NCI-H1436 treated with DMSO at 0.1 percent for 48 hours (cell line): ENCODE measurements at places on chromosomes 11 and 22.

DNA sequence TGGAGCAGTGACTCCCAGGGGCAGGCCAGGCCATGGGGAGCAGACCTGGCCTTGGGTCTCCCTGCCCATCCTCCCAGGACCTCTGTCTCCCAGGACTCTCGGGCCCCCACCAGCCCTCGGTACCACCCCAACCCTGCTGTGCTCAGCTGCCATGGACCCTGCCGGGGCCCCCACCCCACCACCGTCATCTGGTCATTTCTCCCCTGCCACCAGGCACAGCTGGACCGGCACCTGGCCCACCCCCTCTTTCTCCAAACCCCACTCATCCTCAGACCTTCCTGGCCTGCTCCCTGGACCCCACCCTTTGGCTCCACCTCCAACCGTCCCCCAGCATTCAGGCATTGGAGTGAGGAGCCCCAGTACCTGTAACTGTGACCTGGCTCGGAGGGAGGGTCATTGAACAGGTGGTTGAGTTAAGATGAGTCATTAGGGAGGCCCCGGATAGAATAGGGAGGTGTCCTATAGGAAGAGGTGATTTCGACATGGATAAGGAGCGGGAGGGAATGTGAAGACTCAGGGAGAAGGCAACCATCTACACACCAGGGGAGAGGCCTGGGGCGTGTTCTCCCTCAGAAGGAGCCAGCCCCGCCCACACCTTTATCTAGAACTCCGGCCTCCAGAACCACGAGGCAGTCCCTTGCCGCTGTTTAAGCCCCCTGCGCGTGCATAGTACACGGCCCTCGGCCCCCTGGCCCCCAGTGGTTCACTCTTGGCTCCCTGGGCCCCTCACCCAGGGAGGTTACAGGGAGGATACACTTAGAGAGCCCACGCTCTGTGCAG lies 1395.9 kb downstream of the BRD1 start:
- no peak for DNase-seq

DNA sequence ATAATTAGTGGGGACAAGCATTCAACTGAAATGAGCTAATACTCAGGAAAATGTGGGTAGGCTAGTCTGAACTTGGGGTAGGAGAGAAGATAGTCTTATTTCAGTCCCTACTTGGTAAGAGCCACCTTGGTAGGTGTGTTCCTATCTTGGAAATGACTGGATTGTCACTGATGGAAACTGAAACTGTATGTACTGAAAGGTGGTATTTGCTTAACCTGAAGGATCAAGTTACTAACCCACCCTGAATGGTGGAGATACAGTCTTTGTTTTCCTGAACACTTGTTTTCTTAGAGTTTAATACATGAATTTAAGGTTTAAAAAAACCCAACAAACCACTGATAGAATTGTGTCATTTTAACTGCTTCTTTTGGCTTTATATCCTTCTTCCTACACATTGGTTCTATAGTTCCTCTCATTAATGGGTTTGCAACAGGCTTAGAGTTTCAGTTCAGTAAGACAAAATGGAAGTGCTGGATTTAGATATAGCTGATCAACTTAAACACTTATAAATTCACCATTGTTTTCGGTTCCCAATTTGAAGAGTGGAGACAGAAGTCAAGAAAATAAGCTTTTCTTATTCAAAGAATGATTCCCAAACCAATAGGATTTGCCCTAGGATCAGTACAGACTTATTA lies 4.2 kb downstream of the FAR1 start:
- no peak for DNase-seq

GRCh38 chr11:125257190-125257579 lies 92.6 kb downstream of the PKNOX2 start:
- DNase-seq: no peak

DNA sequence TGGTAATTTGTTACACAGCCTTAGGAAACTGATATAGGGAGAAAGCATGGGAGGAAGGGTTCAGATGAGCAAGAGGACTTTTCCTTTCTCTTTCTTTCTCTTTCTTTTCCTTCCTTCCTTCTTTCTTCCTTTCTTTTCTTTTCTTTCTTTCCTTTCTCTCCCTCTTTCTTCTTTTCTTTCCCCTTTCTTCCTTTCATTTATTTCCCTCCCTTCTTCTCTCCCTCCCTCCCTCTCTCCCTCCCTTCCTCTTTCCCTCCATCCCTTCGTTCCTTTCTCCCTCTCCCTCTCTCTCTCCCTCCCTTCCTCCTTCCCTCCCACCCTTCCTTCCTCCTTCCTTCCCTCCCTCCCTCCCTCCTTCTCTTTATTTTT lies 107.8 kb upstream of the LMO1 start:
- DNase-seq: no peak

DNA sequence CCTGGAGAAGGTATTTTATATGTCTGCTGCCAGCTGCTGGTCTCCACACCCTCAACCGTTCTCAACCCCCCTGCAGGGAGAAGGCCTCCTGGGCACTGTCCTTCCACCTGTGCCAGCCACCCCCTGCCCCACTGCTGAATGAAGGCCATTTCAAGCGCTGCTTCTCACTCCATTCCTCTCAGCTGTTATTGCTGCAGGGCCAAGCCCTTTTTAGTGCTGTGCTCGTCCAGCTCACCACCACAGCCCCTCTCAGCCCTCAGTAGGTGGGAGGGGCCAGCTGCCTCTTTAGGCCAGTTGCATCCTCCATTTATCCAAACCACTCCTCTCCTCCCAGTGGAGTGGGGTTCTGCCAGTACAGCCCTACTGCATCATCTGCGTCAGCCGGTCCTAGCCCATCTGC lies 1.8 kb upstream of the WBP2NL start:
- no peak for DNase-seq

- no peak for DNase-seq
Measured at GRCh38 chr11:70087446-70088167, 9.5 kb downstream of the ANO1 start.

GRCh38 chr22:47200273-47201051 lies 438.0 kb downstream of the TBC1D22A start:
- no peak for DNase-seq

DNA sequence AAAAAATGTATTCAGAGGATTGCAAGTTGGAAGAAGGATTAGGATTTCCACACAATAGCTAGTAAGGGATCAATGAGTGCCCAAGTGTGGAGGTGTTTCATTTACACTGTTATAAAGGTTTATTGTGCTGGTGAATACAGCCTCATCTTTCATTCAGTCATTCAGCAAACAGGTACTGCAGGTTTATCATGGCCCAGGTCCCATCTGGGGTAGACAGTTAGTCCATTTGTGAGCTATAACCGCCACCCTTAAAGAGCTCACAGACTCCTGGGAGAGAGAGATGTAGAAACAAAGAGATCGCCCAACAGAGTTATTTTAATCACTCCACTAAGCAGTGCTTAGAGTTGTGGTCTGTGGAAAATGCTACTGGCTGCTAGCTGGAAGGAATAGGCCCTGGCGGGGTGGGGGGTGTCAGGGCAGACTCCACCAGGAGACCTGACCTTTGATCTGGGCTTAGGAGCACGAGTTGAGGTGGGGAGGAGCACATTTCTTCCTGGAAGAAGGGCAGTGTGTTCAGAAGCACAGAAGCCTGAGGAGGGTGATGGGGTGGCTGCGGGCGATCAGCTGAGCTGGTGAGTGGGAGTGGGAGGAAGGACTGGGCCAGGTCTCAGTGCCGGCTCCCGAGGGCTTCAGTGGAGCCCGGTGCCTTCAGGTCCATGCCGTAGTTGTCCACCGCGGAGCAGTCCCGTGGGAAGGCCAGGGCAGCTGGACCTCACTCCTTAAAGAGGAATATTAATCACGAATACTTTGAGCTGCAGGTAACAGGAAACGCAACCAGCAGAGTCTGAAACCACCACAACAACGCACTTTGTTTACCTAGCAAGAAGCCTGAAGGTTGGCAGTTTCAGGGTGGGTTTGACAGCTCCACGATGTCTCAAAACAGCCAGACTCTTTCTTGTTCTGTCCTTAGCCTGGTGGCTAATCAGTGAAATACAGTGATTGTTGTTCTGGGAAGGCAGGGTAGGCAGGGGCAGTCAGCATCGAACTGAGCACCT lies 11.2 kb downstream of the TOM1 start:
- no peak for DNase-seq

DNA sequence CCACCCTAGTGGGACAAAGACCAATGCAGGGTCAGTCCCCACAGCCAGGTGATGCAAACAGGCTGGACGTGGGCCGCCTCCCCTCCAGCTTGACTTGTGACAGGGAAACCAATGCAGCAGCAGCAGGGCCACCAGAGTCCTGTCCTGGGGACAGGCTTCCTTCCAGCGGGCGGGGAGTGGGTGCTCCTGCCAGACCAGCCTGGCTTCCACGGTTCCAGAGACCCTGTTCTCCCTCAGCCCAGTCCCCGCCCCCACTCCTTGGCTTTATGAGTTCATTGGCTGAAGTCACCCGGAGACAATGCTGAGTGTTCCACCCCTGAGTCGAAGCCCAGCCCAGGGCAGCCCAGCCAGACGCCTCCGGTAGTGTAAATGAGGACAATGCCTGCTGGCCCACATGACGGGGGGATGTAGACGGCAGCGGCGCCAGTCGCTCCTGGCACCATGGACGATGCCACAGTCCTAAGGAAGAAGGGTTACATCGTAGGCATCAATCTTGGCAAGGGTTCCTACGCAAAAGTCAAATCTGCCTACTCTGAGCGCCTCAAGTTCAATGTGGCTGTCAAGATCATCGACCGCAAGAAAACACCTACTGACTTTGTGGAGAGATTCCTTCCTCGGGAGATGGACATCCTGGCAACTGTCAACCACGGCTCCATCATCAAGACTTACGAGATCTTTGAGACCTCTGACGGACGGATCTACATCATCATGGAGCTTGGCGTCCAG lies at the start of gene TSSK2:
Gene TSSK2 (plus strand): TSS at position 350 of the 726 bp plus-strand sequence. CDS start 92 bp downstream, at position 442.
- no peak for DNase-seq

DNA sequence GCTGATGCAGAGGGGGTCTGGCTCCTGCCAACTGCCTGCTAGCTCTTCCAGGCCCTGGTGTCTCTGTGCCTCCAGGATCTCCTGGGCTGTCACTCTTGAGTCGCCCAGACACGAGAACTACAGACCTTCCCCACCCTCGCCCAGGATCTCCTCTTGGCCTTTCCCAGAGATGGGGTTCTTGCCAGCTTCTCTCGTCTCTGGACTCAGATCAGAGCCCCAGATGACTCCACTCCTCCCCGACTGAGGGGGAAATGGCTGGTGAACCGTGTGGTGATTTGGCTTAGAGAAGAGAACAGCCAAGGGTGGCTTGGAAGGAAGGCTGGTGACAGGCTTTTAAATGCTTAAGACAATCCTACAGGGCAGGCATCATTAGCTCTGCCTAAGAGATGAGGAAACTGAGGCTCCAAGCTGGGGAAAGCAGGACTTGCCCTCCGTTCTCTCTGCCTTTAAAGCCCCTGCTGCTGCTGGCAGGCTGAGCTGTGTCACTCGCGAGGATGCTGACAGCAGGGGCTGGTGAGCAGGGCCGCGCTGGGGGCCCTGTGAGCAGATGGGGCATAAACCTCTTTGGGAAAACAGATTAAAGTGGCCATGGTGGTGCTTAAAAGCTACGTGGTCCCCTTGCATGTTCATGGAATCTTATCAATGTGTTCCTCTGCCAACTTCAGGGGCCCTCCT lies 90.3 kb upstream of the THY1 start:
- DNase-seq: no peak

DNA sequence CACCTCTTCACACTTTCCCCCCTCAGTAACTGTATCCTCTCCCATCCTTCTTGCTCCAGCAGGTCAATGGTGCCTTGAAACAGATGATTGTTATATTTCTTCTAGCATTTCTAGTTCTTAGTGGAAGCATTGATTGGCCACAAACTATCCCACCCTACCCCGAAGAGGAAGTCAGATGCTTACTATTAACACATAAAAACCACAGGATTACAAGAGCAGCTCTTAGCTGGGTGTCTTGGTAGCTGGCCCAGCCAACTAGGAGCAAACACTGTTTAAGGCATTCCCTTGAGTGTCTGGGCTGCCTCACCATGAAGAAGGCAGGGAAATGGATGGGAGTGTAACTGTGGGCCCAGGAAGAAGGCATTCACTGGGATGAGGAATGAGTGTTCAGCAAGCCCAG lies 176.6 kb downstream of the GRIK4 start:
- no peak for DNase-seq

DNA sequence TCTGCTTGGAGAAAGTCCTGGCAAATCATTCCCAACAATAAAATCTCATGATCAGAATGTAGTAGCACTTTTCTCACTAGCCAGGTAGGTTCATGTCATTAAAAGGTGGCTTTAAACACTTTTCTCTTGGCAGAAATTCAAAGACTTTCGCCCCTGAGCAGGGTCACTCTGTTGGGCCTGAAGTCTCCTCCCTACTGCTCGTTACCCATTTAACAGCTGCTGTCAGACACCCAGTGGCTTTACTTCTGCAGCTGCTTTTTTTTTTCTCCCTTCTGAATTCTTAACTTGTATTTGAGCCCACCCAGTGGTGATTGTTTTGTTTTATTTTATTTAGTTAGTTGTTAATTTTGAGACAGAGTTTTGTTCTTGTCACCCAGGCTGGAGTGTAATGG lies 25.0 kb downstream of the ARHGAP8 start:
- no peak for DNase-seq

GRCh38 chr11:8757047-8757446 lies 74.5 kb downstream of the RPL27A start:
- no peak for DNase-seq

DNA sequence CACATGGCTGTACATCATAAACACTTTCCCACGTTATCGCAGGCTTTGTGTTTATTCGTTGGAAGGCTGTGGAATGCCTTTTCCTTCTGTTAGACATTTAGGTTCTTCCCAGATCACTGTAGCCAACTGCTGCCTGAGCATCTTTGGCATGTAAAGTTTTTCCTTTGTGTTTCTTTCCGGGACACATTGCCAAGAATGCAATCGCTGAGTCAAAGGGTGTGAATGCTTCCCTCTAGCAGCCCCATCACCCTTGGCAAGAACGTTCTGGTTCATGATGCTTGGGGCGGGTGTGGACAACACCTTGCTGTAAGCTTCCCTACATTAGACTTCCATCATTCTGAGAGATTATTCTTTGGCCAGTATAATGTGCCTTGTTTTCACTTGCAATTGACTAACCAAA lies 136.2 kb downstream of the OSBP2 start:
- DNase-seq: no peak

DNA sequence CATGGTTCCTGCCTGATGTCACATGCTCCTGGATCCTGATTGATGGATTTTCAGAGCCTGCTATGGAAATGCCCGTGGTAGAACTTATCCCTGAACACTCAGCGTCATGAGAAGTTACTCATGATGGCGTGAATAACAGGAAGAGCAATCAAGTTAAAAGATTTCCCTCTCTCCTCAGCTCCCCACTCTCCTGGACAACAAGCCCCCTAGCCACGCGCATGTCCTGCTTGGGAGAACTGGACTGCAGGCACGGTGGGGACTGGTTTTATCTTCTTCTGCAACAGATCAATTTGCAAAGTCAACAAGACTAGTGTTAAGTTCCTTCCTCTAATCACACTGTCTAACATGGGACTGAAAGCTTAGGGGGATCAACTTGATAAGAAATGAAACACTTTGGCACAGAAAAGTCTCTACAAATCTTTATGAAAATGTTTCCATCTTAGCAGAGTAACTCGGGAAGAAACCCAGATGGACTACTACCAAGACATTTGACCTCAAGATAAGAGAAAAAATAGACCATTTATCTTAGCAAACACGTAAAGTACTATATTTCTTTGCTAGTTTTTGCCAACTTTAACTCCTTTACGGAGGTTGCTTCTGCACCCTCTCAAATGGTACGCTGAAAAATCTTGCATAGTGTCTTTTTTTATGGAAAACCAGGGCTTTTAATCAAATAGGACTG lies 27.6 kb downstream of the POU2AF1 start:
- DNase-seq: no peak
